ENCODE measurements at places on chromosomes 1 and 21.
A peak's percentile ranks its signal among the peaks of the same experiment; 100 is the strongest.

DNA sequence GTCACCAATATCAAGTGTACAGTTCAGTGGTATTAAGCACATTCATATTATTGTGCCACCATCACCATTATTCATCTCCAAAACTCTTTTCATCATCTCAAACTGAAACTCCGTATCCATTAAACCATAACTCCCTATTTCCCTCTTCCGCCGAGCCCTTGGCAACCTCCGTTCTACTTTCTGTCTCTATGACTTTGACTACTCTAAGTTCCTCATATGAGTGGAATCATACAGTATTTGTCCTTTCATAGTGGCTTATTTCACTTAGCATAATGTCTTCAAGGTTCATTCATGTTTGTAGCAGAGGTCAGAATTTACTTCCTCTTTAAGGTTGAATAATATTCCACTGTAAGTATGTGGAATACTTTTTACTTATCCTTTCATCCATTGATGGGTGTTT is 21.7 kb downstream of the SELP start:
- DNase-seq = no peak

GRCh38 chr1:4626560-4627319 is 27.7 kb upstream of the AJAP1 start:
- DNase-seq = no peak

DNA sequence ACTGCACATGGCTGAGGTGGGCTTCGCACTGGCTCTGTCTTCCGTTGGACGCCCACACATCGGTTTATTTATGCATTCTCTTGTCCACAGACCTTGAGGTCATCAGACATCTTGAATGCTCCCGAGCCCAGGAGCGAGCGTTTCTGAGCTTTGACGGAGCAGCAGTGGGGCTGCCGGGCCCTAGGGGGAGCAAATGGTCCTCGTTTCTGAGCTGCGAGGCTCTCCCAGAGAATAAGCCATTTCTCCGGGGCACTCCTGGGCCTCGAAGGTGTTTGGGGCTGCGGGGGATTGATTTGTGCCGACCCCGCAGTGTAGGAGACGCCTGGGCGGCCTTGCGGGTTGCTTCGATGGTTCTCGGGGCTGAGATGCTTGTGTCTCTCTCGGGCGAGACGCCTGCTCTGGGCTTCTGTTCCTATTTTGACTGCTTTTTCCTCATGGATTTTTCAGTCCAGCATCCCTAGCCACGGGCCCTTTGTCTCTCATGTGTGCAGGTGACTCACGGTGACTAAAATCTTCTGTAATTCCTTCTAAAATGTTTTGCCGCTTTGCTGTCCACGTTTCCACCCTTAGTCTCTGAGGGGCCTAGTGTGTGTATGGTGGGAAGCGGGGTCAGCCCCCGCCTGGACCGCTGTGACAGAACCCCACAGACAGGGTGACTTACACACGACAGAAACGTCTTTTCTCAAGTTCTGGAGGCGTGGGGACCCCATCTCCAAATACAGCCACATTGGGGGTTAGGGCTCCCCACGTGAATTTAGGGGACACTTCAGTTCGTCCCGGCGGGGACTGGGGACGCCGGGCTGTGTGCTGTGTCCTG is 62.1 kb downstream of the FAAP20 start:
- peak; percentile 49 for DNase-seq

- DNase-seq = no peak
Measured at GRCh38 chr1:82880506-82880905, 1079.8 kb downstream of the ADGRL2 start.

GRCh38 chr1:221902961-221903360 is 161.1 kb upstream of the DUSP10 start:
- DNase-seq = no peak
